ENCODE measurements at places on chromosomes 7 and 10.

DNA sequence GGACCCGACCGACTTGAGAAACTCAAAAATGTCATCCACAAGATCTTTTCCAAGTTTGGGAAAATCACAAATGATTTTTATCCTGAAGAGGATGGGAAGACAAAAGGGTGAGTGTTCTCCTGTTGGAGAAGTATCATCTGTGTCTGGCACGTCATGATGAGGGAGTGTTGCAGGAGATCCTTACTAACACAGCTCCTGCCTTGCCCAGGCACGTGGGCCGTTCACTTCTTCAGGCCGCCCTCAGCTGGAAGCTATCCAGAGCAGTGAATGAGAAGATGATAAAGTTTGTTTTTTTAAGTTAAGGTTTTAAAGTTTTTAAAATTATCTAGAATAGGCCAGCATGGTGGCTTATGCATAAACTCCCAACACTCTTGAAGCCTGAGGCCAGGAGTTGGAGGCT, 6.2 kb downstream of the EIF3B start:
- no peak for DNase-seq

- DNase-seq, result no peak
Measured at GRCh38 chr10:122113945-122114747, 125.2 kb downstream of the TACC2 start.

DNA sequence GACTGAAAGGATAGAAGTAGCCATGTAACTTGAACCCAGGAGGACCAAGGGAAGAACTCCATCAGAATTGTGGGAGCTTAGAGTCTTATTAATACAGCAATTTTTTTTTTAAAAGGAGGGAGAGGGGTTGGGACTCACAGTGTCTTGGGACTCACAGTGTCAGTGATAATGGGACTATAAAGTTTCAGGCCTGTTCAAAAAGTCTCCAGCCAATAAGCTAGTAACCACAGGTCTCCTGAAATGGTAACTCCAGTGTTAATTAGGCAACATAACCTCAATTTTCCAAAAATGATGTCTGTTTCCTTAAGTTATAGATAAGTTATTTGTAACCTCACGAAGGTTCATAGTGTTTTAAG, 2.4 kb upstream of the HNRNPH3 start:
- no peak for DNase-seq

- DNase-seq, result no peak
Measured at GRCh38 chr10:103619424-103620351, 126.2 kb downstream of the NEURL1 start.

DNA sequence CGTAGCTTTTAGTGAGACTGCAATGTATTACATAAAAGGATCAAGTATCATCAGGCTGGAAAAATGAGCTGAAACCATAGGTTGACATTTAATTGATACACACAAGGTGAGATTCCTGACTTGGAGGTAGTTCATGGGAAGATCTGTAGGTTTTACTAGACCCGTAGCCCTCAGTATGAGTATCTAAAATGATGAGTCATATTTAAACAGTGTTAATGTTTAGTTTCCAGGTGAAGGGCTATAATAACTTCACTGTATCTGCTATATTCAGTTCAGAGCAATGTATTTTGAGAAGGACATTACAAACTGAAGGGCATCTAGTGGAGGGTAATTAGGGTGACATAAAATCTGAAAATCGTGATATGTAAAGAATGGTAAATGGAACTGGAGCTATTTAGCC, 35.0 kb downstream of the ENTPD1 start:
- DNase-seq, result no peak

GRCh38 chr10:8396675-8397074, 342.2 kb downstream of the GATA3 start:
- no peak for DNase-seq

GRCh38 chr10:127944256-127944655, 37.4 kb downstream of the PTPRE start:
- no peak for DNase-seq

GRCh38 chr7:151366880-151367222, 25.2 kb downstream of the NUB1 start:
- DNase-seq, result no peak

DNA sequence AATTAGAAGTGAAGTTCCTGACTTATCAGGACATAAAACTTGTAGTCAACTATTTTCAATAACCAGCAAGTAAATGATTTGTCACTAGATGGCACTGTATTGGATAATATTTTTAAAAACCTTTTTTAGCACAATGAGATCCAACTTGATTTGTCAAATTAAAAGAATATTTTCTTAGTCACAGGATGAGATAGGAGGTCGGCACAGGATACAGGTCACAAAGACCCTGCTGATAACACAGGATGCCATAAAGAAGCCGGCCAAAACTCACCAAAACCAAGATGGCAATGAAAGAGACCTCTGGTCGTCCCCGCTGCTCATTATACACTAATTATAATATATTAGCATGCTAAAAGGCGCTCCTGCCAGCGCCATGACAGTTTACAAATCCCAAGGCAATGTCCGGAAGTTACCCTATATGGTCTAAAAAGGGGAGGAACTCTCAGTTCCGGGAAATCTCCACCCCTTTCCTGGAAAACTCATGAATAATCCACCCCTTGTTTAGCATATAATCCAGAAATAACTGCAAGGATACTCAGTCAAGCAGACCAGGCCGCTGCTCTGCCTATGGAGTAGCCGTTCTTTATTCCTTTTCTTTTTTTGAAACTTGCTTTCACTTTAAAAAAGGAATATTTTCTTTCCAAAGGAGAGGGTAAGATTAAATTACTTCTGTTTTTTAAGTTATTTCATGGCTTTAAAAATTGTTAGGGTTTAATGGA, 255.7 kb upstream of the MKLN1 start:
- no peak for DNase-seq

DNA sequence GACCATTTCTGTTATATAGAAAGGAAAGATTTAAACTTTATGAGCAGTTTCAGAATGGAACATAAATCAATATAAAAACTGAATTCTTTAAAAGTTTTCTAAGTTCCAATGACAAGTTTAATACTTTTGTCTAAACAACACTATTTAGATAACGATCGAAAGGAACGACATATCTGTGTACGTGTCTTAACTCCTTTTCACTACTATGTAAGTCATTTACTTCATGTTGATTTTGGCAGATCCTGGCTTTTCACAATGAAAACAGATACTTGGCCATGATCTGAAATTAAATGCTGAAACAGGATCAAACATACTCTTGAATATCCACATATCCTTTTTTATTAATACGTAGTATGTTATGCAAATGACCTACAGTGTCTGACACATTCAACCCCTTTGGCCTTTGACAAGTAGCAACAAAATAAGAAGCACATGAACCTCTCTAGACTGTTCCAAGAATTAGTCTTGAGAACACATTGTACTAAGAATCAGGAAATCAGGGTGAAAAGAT, 41.9 kb downstream of the RNLS start:
- no peak for DNase-seq

Data from stimulated activated effector memory CD8-positive, alpha-beta T cell treated with anti-CD3 and anti-CD28 coated beads, Interleukin-12 subunit alpha, Interleukin-12 subunit beta, amount 100 ng/mL, for 72 hours (primary cell).